ENCODE measurements at places on chromosomes 7 and 10.

GRCh38 chr10:97407211-97407951 is 6.2 kb upstream of the RRP12 start:
- DNase-seq = peak; percentile 88

DNA sequence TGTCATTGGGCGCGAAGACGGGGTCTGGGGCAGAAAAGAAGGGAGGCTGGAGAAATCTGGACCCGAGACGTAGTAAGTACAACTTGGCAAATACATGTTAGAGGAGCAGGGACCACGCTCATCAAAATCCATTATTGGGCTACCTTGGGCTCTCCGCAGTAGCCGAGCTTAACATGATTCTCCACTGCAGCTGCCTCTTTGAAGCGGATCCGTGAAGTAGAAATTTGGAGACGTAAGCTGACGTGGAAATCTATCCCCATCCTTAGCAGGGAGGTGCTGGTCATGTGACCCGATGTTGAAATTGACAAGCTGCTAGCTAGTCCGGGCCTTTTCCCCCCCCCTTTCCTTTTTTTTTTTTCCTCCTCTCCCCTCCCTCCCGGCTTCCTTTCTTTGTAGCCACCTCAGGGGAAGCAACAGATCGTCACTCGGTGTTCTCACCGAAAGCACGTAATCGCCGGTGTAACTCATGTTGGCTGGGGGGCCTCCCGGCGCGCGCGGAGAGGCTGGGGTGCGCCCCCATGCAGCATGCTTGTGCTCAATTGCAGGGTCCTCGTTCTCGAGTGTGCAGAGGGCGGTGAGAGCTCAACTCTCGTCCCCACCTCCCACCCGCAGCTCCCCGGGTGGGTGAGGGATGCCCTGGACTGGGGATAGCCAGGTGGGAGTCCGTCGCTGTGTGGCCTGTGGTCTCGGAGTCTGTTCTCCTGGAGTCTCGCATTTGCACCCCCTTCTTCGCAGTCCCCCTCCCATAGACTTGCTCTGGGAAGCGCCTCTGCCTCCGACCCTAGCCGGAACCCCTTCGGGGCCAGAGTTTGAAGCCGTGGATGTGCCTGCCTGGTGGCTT is at the start of gene HOXA11:
HOXA11 (minus strand) TSS at position 220 of the 841 bp plus-strand sequence; CDS start at position 132, 88 bp downstream.
- DNase-seq = no peak

DNA sequence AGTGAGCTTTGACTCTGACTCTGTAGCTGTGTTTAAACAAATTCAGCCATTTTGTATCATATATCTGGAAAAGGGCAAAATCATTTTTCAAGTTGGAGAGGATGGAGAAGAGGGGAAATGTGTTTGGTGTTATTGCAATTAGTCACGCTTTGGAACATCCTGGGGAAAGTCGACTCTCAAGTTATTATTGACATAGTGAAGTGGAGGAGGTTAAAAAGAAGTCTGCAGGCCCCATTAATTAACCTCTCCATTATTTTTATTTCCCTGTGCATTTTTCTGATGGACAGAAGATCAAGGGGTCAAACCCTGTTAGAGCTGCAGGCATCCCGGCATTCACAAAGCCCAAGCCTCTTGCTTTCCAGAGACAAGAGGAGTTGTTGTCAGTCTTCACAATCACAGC is 132.6 kb downstream of the TEX36 start:
- DNase-seq = no peak

DNA sequence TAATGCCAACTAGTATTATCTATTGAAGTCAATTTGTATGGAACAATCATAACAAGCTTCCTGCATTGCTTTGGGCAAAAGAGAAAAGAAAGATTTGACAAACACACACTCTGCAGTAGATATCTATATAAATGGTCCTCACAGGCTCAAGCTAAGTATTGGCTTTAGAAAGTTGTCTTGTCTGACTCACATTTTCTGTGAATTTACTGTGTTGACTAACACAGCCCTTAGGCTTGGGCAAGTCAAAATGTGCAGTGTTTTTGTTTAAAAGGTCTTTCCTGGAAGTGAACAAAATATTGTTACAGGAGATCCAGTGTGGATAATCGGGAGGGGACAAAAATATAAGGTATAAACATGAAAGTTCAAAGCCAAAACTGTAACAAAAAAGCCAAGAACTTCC is 194.4 kb downstream of the RELN start:
- DNase-seq = no peak

DNA sequence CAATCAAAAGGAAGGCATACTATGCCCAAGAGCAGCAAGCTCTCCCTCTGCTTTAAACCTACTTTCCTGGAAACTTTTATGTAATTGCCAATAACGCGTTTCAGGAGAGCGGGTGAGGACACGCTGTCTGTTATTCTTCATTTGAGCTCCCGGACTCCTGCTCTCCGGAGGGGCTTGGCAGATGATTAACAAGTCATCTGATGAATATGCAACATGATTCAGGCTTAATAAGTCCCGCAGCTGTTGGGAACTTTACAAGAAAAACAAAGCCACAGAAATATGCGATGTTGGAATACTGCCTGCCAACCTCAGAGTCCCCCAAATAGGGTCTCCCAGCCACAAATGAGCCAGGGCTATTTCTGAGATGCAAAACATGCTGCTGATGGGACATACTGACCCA is 348.0 kb downstream of the GPAM start:
- DNase-seq = peak; percentile 54

DNA sequence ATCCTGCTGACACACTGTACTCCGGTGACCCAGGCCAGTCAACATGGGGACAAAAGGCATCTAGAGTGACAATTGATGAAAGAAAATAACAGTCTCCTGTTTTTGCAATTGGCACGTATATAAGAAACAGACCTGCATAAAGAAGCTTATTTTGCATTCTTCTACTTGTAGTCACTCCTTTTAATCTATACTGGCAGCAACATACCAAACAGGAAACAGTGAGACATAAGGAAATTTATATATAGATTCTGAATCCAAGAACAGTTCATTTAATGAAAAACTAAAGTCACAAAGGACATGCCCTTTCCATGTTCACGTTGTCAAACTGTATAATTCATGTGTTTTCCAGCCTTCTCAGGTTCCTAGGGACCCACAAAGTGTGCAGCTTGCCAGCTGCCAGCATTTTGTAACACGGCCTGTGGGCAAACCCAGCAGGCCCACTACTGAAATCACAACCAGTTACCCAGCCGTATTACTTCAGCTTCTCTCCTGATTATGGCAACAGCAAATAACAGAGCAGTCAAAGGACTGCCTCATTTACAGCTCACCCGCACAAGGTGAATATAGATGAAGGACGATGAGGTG is 72.3 kb downstream of the AMPH start:
- no peak for DNase-seq

- DNase-seq = no peak
Observed at GRCh38 chr10:112223725-112224124, 40.2 kb upstream of the GPAM start.

DNA sequence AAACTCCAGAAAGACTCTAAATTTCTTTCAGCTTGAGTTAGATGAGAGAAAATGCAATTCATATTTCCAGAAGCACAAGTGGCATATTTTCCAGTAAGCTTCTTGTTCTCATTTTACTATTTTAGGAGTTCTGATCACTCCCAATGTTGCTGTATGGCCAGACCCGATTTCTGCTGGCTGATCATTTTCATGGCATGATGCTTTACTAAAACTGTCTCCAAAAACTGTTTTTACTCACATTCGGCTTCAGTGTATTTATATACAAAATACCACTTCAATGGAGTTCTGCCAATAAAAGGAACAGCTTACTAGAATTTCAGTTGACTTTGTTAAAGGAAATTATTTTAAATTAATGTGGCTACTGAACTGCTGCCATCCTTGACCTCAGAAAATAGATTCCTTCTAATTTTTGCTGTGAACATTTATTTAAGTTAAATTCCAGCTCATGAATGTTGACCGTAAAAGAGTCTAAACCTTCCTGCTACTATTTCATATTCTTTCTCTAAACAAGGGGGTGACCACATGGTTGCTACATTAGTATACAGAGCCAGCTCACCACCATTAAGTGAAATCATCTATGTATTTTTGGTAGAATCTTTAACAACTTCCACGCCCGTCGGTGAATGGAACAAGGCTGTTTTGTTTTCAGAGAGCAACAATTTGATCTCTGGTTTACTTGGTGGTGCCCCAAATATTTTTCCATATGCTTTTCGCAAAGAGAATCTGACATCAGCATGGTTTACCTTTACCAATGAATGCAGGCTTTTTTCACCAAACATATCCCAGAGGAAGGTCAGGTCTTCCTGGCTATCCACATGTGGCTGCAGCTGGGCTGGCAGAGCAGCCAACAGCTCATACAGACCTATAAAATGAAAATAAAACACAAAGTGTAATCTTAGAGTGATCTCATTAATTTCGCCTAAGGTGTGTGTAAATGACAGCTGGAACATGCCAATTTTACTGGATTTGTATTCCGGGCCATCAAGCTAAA is 101.2 kb downstream of the MPP7 start:
- no peak for DNase-seq

GRCh38 chr10:127874671-127875448 is 17.9 kb downstream of the CLRN3 start:
- no peak for DNase-seq

GRCh38 chr10:60865198-60865783 is 78.7 kb downstream of the RHOBTB1 start:
- no peak for DNase-seq

GRCh38 chr7:106448992-106449859 is 164.4 kb upstream of the NAMPT start:
- DNase-seq = no peak

- peak; percentile 78 for DNase-seq
Observed at GRCh38 chr10:47047577-47048525, 136.6 kb downstream of the PTPN20 start.

- peak; percentile 19 for DNase-seq
Observed at GRCh38 chr10:112082120-112082519, 101.4 kb downstream of the GPAM start.

GRCh38 chr10:113053881-113054280 is 103.8 kb downstream of the TCF7L2 start:
- no peak for DNase-seq

GRCh38 chr10:110574420-110574819 is 6.9 kb downstream of the SMC3 start:
- no peak for DNase-seq

DNA sequence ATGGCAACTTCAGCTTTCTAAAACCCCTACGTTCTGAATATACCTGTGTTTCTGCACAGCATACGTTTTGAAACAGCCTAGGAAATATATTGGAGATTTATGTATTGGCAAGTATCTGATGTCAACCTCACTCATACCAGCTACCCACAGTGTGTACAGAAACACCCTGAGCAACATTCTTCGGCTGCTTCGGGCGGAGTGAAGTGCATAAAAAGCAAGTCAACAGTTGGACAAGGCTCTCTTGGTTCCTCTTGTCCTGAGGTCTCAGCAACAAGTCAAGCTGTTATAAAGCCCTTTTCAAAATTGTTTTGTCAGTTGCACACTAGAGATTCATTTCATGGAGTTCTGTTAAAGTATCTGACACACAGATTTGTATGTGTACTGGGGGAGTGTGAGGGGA is 40.0 kb upstream of the PAPSS2 start:
- no peak for DNase-seq

GRCh38 chr10:89346405-89347254 is 18.8 kb downstream of the IFIT3 start:
- no peak for DNase-seq

DNA sequence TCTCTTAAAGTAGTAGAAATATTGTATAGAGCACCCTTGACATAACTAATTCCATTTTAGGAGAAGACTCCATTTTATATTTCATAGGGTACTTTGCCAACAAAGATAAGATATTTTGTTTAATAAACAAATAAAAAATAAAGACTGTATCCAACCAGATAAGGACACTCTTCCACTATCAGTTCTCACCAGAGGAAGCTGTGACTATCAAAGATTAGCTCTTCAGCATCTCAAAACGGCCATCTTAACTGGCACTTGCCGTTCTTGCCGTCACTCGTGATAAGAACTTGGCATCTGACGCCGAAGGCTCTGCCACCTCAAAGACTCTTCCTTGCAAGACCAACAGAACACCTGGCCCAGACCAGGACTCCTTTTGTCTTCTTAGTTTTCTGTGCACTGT is 26.3 kb upstream of the AKR1B1 start:
- no peak for DNase-seq

DNA sequence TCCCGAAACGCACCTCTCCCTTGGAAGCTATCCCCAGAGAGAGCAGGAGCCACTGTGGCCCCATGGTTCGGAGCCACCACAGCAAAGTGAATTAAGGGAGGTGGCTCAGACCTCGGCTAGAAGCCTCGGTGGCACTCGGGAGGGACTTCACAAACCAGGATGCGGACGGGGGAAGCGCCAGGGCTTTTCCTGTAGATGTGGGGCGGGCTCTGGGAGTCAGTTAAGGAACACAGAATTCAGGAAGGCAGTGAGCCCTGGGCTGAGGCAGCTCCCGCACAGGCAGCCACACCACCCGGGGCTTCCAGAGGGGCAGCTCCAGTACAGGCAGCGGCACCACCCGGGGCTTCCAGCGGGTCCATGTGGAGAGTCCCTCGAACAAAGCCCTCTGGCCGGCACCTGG is 42.7 kb upstream of the DPYSL4 start:
- no peak for DNase-seq

- DNase-seq = no peak
Observed at GRCh38 chr7:24135003-24135817, 148.8 kb upstream of the NPY start.

GRCh38 chr10:127953876-127954275 is 47.0 kb downstream of the PTPRE start:
- no peak for DNase-seq

DNA sequence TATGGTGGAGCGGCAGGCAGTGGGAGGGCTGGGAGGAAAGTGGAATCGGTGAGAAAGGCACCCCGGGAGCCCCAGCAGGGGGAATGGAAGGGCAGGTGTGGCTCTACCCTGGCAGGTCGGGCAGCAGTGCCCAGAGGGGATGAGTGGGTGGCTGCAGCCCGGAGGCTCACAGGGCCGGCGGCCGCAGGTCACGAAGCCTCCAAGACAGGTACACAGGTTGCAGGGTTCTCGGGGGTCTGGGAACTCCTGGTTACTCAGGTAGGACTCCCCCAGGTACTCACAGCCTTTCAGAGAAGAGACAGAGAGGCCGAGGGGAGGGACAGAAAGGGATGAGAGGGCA is 21.8 kb downstream of the KCP start:
- no peak for DNase-seq

DNA sequence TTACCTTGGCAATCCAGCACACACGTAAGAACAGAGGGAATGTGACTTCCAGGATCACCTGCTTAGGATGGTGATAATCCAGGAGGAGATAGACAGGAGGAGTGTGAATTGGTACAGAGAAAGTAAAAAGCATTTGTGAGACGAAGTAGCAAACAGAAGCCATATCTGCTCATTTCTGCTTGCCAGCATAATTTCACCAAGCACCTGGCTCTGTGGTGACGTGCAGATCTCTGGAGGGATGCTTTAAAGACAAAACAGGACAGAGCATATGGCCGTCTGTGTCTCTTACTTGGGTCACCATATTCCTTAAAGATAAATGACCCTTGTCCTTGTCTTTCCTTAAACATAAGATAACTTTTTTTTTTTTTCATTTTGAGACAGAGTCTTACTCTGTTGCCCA is 90.2 kb upstream of the ARHGAP21 start:
- no peak for DNase-seq

DNA sequence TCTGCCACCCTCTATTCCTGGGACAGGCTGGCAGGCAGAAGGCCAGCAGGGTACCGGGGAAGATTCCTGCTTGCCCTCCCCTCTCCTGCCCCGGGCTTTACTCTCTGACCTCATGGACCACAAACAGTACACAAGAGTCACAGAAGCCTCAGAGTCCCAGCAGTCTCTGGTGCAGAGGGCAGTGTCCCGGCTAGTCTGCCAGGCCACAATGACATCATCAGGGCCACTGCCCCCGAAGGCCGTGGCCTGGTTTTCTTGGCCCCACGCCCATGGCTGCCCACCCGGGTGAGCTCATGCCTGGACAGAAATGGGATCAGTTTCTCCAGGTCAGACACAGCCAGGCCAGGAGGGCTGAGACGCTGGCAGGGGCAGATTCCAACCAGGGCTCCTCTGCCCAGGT is 91.9 kb downstream of the MYL10 start:
- no peak for DNase-seq
